ENCODE measurements at places on chromosomes 16 and 17. TPM values are rescaled to one million over a fixed set of nuclear protein-coding genes. Genes with fewer than 3 reads are reported as not detected.

Gene ABAT
- total RNA-seq, result 5.4 TPM

Gene SLC16A5
- 6.0 TPM for total RNA-seq

Gene LITAFD
- total RNA-seq, result not detected

Gene CORO6
- total RNA-seq, result 13.9 TPM

Gene PRR29
- 1.0 TPM for total RNA-seq

Gene PPY
- total RNA-seq, result not detected

Gene KRTAP4-3
- not detected for total RNA-seq

Gene KRTAP2-4
- not detected for total RNA-seq

Gene ACAP1
- total RNA-seq, result 375 TPM

Gene TPSAB1
- not detected for total RNA-seq

Gene CCL2
- not detected for total RNA-seq

Gene CCL3
- total RNA-seq, result 287 TPM

Gene SMTNL2
- not detected for total RNA-seq

Gene KRT33B
- total RNA-seq, result not detected

Gene SDK2
- total RNA-seq, result 0.23 TPM

Gene MTHFSD
- total RNA-seq, result 22.1 TPM

Gene CCL16
- not detected for total RNA-seq

Gene CRHR1
- not detected for total RNA-seq

Gene IKZF3
- total RNA-seq, result 50.4 TPM

Gene CAVIN1
- 4.4 TPM for total RNA-seq

Gene PFAS
- total RNA-seq, result 141 TPM

Gene CALB2
- total RNA-seq, result not detected

Gene CCL22
- total RNA-seq, result 0.91 TPM

Gene ZSCAN10
- 0.11 TPM for total RNA-seq

Gene CHRNE
- total RNA-seq, result 0.84 TPM

Gene KRT12
- not detected for total RNA-seq

Gene ANKS3
- 12.1 TPM for total RNA-seq

Gene PRSS33
- not detected for total RNA-seq

Gene QPRT
- total RNA-seq, result 5.7 TPM

Gene C16orf92
- not detected for total RNA-seq

Gene P2RX5
- 77.5 TPM for total RNA-seq

Gene RDM1
- total RNA-seq, result 4.4 TPM

Gene CD300E
- total RNA-seq, result not detected

Gene BCL7C
- total RNA-seq, result 19.5 TPM

Gene SOX15
- total RNA-seq, result not detected

Gene PRR15L
- total RNA-seq, result not detected

Gene CA7
- total RNA-seq, result not detected

Gene ESRP2
- total RNA-seq, result 0.58 TPM

All from activated CD4-positive, alpha-beta T cell treated with anti-CD3 and anti-CD28 coated beads for 36 hours (primary cell).